ENCODE measurements at places on chromosomes 12 and 14. TPM values are rescaled to one million over a fixed set of nuclear protein-coding genes. Genes with fewer than 3 reads are reported as not detected.

DNA sequence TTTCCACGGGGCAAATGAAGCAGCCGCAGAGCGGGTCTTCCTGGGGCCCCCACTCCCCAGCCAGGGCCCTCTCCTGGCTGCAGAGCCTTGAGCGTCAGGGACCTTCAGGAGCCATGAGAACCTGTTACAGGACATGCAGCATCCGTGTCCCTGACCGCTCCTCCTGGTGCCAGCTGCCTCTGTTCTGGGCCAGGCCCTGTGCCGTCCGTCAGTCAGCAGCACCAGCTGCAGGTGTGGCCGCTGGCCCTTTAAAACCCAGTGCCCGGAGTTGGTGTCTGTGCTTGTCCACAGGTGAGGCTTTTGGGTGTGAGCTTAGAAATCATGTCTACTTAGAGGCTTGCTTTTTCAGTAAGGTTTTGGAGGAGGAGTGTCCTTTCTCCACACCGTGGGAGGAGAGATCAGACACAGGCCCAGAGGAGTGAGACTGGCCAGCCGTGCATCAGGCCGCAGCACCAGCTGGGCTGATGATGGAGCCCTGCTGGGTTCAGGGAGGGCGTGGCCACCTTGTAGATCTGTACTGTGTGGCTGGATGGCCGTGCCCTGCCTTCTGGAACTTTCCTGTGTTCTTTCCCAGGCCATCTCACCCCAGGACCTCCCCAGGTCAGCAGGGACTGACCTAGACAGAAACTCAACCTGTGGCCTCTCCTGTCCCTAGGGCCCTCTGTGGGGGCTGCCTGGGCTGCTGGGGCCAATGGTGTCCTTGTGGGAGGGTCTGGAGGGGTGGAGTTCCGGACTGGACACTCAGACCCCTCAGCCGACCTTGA lies 27.1 kb downstream of the AACS start:
- DNase-seq, result no peak

- peak; percentile 21 for DNase-seq
Observed at GRCh38 chr12:76144245-76144549, 59.7 kb upstream of the NAP1L1 start.

- no peak for DNase-seq
Observed at GRCh38 chr12:120352117-120352516, 16.8 kb downstream of the MSI1 start.

- no peak for DNase-seq
Observed at GRCh38 chr12:49987625-49988303, 15.0 kb downstream of the AQP6 start.

- no peak for DNase-seq
Observed at GRCh38 chr12:114864837-114865551, 181.0 kb upstream of the TBX3 start.

- no peak for DNase-seq
Observed at GRCh38 chr14:64759555-64759938, 55.3 kb downstream of the PLEKHG3 start.

GRCh38 chr12:2610358-2610757 lies 184.4 kb upstream of the FKBP4 start:
- no peak for DNase-seq

GRCh38 chr12:54388237-54389133 lies 4.0 kb upstream of the ZNF385A start:
- no peak for DNase-seq

DNA sequence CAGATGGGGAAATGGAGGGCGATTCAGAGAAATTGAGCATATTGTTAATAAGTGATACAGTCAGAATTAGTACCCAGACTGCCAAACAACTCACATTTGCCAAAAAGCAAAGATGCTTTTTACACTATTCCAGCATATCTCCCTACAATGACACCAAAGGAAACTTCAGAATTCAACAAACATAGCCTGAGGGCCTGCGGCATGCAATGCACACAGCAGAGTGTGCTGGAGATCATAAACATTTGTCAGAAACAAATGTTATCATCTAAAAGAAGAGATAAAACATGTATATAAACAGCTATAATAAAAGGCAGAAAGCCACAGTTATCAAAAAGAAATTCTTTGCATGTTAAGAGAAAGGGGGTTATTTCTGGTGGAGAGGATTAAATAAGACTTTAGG lies 20.1 kb upstream of the GARIN6 start:
- DNase-seq, result no peak

GRCh38 chr14:50615056-50615455 lies 53.0 kb downstream of the SAV1 start:
- no peak for DNase-seq

- no peak for DNase-seq
Observed at GRCh38 chr12:16352481-16352880, 5.0 kb downstream of the MGST1 start.

DNA sequence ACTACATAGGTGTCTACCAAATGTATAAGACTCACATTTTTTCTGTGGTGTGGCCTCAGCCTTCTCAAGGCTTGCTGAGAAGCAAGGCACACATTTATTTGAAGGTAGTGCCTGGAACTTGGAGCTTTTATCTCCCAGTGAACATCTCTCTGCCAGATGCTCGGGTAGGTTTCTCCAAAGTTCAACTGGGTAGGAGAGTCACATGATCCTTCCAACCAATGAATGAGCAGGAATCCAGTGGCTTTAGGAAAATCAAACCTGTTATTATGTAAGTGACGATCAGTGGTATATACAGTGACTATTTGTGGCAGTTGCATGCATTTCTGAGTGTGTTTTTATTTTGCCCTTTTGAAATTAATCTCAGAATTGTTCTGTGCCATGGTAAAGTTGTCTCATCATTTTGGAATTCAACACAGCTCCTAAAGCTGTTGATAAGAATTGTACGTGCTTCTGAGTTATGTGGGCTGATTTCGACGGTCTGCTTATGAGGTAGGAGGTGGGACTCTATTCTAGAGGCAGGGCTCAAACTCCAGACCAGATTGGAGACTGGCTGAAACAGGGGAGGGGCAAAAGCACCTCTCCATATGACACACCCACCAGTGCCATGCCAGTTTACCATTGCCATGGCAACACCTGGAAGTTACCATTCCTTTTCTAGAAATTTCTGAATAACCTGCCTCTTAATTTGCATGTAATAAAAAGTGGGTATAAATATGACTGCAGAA lies 57.6 kb downstream of the EID3 start:
- no peak for DNase-seq

GRCh38 chr14:61126603-61127498 lies 145.8 kb downstream of the SLC38A6 start:
- no peak for DNase-seq

- no peak for DNase-seq
Observed at GRCh38 chr12:6253278-6253677, 53.1 kb downstream of the CD9 start.

GRCh38 chr12:93572712-93573551 lies 457 bp downstream of the SOCS2 start:
- DNase-seq, result no peak

DNA sequence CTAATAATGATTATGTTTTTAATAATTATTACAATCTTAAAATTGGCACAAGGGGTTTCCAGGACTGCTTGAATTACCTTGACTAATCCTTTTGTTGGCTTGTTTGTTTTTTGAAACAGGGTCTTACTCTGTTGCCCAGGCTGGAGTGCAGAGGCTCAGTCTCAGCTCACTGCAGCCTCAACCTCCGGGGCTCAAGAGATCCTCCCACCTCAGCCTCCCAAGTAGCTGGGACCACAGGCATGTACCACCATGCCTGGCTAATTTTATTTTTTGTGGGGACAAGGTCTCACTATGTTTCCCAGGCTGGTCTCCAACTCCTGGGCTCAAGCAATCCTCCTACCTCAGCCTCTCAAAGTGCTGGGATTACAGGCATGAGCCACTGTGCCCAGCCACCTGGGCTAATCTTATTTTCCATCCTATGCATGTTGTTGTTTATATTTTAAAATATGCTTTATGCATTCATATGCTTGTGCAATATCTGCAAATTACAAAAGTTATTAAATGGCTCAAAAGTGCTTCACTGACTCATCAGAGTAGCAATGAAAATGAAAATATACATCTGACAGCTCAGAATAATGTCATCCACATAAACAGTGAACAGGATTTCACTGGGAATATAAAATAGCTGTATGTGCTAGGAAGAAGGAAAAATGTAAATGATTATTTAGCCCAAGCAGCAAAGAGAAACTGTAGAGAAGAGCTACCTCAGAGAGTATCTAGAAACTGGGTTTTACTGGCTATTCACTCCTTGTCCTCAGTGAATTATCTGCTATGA lies 24.8 kb upstream of the PLEKHG6 start:
- no peak for DNase-seq

DNA sequence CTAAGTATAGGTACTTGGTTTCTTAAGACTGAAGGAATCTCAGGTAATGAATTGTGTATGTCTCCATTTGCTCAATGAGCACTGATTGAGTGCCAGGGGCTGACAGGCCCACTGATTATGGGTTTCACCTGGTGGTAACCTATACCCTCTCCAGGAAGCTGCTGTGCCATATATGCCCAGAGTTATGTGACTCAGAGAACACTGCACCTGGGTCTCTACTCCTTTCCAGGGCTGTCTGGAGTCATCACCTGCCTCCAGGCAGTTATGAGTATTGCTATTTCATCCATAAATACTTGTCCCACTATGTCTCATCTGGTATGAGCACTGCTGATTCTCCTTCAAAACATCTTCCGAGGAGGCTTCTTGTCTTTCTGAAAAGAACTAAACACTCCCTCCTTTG lies 692.9 kb downstream of the BCL11B start:
- DNase-seq, result no peak

DNA sequence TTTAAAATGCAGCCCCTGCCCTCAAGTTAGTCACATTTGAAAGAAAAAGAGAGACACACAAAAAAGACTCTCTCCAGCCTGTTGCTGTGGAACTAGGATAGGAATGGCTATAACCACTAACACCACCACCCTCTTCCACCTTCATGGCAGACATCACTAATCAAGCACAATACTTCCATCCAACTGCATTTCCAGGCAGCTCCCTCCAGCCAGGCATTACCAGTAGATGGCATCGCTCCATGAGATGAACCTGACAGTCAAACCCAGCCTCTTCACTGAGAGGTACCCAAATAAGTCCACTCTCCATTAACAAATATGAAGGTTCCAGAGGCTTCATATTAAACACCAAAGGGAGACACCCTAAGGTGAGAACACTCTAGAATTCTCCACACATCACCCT lies 24.4 kb downstream of the SLC8B1 start:
- DNase-seq, result no peak

DNA sequence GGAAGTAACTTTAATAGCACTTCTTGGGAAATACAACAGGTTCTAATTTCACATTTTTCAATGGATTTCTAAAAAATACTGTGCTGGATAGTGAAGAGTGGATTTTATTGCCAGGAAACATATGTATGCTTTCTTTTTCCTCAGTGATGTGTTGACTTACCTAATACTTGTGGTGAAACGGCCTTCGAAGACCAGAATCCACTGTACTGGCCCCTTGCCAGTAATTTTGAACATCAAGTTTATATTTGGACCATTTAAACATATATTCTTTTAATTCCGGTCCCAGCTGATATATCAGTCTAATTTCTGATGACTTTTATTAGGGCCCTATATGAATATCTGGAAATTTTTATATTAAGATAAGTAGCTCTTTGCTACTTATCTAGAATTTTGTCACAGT lies 1.8 kb downstream of the MSRB3 start:
- DNase-seq, result no peak

DNA sequence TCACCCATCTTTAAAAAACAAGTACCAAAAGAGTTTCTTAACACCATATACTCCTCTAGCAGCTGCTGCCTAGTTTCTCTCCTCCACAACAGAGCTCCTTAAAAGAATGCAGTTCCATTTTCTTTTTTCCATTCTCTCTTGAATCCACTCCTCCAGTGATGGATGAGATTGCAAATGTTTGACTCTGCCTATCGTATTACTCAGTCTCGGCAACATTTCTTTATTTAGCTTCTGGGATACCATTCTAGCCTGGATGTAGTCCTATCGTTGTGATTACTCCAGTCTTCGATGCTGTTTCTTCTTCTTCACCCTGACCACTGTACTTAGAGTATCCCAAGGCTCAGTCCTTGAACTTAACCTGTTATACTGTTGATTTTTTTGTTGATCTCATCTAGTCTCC lies 30.8 kb downstream of the CAND1 start:
- DNase-seq, result no peak

- DNase-seq, result no peak
Observed at GRCh38 chr12:127487031-127487430, 779.9 kb upstream of the TMEM132C start.

The HECTD4 gene
- total RNA-seq, result 43.0 TPM

The RD3L gene
- total RNA-seq, result not detected

The MIS18BP1 gene
- total RNA-seq, result 31.6 TPM

The ESRRB gene
- 0.87 TPM for total RNA-seq

The CHGA gene
- total RNA-seq, result not detected

The CYP27B1 gene
- total RNA-seq, result 3.0 TPM

The MMP19 gene
- total RNA-seq, result 7.7 TPM

The CDH24 gene
- total RNA-seq, result 11.1 TPM

The SARNP gene
- 62.8 TPM for total RNA-seq

The LTB4R gene
- 8.4 TPM for total RNA-seq

The MFAP5 gene
- 524 TPM for total RNA-seq

The HAL gene
- total RNA-seq, result 0.20 TPM
